ENCODE measurements at places on chromosomes 2 and 18.

- no peak for DNase-seq
Measured at GRCh38 chr2:180651596-180651995, 328.8 kb upstream of the UBE2E3 start.

- no peak for DNase-seq
Measured at GRCh38 chr2:1563084-1563857, 150.0 kb downstream of the TPO start.

- DNase-seq: no peak
Measured at GRCh38 chr2:35870713-35871112, 484.9 kb upstream of the CRIM1 start.

- no peak for DNase-seq
Measured at GRCh38 chr2:236717729-236718128, 148.1 kb downstream of the ACKR3 start.

DNA sequence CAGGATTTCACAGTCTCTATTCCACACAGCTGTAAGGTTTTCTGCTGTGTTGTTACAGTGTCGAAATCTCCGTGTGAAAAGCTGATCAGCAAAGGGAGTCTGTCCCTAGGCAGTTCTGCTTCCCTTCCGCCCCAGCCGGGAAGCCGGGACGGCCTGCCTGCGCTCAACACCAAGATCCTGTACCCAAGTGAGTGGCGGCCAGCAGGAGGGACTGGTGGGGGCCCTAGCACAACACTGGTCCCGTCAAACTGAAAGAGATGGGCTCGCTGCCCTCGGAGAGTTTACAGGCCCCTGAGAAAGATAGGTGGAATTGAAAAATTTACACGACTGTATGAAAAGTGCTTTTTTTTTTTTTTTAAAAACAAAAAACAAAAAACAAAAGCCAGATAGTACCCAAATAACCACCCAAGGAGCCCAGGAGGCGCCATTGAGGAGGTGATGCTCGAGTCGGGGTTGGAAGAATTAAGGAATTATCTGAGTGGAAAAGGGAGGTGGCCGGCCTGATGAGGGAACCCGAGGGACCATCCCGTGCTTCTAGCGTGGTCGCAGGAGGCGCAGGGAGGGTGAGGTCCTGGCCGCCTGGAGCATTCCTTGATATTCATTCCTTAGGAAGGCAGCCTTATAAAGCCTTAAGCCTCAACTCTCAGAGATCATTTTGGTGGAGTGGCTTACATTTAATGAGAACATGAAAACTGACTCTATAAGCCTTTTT is 96.7 kb downstream of the DGKD start:
- no peak for DNase-seq

GRCh38 chr2:199677881-199678280 is 173.1 kb downstream of the FTCDNL1 start:
- DNase-seq: no peak

DNA sequence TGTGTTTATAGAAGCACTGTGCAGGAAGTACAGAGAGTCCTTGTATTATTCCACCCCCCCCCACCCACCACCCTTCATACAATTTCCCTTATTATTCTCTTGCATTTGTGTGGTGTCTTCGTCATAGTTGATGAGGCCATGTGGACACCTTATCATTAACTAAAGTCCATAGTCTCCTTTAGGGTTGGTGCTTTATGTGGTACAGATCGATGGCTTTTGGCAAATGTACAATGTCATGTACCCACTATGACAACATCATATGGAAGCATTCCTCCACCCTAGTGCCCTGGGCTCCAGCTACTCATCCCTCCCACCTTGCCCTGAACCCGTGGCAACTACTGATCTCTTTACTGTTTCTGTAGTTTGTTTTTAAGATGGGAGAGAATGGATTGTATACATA is 93.8 kb upstream of the HDAC4 start:
- no peak for DNase-seq

- DNase-seq: no peak
Measured at GRCh38 chr2:167334146-167334742, 446.0 kb downstream of the XIRP2 start.

GRCh38 chr2:154551649-154552048 is 146.8 kb upstream of the KCNJ3 start:
- no peak for DNase-seq

DNA sequence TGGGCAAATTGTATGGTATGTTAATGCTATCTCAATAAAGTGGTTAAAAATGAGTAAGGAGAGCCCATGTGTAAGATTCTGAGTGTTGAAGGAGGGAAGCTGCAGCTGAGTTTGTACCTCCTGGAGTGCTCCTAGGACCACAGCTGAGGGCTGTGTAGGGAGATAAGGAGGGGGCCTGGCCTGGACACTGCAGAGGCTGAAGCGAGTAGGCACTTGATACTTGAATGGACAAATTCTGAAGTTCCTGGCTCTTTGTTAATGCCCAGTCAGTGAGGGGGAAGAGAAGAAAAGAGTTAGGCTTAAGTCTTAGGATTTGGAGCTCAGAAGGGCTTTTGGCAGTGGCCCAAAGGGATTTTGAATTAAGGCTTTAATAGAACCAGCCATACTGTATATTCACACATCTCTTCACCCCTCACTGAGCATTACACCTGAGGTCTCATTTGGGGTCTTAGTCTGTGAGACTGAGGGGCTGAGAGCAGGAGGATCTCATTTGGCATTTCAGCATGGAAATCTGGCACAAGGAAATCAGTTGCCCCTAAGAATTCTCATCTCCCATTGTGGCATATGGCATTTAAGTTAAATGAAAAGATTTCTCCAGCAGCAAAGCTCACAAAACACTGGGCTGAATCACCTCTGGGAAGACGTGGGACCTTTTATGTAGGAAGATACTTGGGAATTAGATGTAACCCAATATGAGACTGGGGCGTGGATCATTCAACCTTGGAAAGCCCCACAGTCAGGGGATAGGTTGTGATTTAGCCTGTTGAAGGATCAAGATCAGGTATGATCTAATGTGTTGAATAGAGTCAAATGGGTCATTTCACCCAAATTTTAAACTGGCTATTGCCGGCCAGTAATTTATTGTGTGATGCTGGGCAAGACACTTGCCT is 46.8 kb downstream of the LIPG start:
- DNase-seq: no peak

- no peak for DNase-seq
Measured at GRCh38 chr18:6427286-6427685, 12.6 kb upstream of the L3MBTL4 start.

DNA sequence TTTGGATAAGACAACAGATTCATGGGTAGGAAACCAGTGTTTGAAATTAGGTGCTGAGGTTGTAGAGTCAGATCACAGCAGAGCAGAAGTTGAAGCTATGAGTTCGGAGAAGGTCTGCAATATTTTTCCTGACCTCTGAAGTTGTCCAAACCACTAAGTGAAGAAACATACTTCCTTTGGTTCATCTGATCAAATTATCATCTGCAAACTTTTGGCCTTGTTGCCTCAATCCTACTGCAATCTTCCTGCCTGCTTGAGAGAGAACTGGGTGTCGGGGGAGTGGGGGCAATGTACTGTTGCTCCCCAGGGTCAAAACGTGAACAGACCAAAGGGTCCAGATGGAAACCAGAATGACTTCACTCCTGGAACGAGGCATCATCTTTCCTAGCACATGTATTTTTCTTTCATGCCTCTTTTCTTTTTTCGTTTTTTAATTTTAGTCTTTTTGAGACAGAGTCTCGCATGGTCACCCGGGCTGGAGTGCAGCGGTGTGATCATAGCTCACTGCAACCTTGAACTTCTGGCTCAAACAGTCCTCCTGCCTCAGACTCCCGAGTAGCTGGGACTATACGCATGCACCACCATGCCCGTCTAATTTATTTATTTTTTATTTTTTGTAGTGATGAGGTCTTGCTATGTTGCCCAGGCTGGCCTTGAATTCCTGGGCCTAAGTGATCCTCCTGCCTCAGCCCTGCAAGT is 42.7 kb downstream of the RAB31 start:
- DNase-seq: no peak

DNA sequence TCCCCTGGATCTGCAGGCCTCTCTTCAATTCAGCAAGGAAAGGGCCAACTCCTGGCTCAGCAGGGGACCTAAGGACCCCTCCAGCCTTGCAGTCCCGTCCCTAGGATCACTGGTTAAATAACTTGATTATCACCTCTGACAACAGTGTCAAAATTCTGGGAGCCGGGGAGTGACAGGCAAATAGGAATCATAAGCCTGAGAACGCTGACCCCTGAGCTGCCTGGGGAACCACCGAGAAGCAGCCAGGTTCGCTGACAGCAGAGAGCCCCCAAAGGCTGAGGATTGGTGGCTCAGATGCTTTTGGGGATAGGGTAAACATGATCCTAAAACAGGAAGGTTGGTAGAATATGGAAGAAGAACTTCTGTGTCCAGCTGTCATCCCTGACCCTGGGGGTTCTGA is 17.5 kb upstream of the TNS1 start:
- DNase-seq: no peak

- DNase-seq: peak; percentile 22
Measured at GRCh38 chr18:61893309-61893970, 633 bp upstream of the RNF152 start.
